ENCODE measurements at places on chromosomes 1 and 21.

GRCh38 chr1:32706491-32706890, 3.9 kb upstream of the SYNC start:
- DNase-seq, result no peak

GRCh38 chr1:102580806-102581205, 527.5 kb downstream of the COL11A1 start:
- DNase-seq, result no peak

DNA sequence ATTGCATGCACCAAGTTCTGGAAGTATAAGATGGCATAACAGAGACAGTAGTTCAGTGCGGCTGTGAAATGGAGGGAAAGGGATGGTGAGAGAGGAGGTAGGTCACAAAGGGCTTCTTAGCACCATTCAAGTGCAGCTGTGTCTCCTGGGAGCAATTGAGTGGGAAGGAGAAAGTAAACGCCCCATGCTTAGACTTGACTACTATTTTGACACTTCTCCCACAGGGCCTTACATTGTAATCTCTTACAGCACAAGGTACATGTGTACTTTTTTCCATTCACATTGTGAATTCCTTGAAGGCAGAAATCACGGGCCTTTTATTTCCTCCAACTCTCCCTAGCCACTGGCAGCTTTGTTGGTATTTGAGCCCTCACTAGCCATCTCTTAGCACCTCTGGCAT, 239.6 kb upstream of the FOXD3 start:
- no peak for DNase-seq

- DNase-seq, result no peak
These were observed 4.1 kb upstream of the PIGV start for GRCh38 chr1:26783646-26784022.

DNA sequence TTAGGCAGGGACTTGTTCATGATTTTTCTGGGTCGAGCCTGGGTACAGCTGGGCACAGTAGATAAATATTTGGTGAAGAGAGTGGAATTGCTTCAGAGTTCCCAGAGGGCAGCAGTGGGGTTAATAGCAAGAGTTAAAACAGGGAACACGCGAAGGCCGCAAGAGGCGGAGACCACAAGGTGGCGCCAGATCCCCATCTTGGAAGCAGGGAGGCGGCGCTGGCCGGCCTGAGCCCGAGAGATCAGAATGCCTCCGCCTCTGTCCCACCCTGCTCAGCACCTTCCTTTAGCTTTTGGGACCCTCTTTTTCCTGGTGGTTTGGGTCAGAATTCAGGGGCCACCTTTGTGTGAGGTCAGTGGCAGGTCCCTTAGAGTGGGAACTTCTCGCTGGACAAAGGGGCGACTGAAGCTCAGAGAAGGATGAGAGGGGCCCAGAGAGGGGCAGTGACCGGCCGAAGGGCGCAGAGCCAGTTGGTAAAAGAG, 6.5 kb upstream of the PADI2 start:
- peak; percentile 77 for DNase-seq

- no peak for DNase-seq
These were observed 4.2 kb downstream of the PLA2G2F start for GRCh38 chr1:20143318-20143717.

DNA sequence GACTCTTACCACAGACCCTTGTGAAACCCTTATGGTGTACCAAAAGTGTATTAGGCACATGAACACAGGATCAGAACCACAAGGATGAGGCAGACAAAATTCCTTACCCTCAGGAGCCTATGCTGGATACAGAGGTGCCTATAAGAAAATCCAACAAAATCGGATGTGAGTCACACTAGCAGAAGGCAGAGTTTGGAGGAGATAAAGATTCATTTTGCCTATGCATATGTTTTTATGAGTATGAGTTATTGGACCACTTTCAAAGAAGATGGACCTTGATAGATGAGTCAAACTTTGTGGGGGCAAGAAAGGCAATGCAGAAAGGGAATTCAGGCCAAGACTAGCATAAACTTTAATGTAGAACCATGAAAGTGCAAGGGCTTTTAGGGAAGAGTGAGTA, 17.0 kb downstream of the CAMK1G start:
- DNase-seq, result no peak

GRCh38 chr1:3099861-3100260, 30.9 kb downstream of the PRDM16 start:
- DNase-seq, result no peak

DNA sequence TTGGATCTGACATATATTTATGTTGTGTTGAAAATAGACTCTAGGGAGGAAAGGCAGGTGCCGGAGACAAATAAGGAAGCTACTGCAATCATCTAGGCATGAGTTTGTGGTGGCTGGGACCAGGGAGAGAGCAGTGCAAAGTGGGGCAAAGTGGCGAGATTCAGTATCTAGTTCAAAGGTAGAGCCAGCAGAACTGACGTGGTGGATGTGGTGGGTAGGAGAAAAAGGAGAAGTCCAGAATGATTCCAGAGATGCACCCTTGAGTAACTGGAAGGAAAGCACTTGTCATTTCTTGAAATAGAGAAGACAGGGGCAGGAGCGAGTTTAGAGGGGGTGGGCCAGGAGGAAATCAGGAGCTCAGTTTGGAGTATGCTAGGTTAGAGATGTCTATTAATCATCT, 275.2 kb downstream of the KAZN start:
- DNase-seq, result no peak

DNA sequence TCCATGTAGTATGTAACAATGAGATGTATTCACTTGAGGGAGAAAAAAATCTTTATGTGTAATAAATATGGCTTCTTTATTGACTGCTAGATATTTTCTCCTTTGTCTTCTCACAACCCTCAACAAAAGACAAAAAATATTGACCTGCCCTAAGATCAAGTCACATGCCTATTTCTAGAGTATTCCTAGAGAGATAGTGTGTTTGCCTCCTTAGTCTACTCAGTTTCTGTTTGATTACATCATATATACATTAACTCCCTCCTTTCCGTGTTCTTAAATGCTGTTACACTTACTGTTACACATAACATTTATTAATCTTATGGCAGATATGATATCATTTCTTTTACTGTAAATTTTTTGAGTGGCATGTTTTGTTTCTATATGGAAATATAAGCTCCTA, 281.6 kb upstream of the RGS18 start:
- DNase-seq, result no peak

DNA sequence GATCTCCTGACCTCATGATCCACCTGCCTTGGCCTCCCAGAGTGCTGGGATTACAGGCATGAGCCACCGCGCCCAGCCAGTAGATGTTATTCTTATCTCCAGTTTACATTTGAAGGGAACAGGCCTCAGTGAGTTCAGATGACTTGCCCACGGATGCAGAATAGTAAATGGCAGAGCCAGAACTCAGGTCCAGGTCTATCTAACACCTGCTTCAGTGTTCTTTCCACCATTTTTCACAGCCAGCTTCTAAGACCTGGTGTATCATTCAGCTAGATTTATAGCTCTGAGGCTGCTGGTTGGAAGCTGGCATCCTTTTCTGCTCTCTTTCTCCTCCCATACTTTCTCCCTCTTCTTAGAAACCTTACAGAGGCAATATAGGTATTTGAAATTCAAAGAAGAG, 10.8 kb downstream of the FABP3 start:
- no peak for DNase-seq

DNA sequence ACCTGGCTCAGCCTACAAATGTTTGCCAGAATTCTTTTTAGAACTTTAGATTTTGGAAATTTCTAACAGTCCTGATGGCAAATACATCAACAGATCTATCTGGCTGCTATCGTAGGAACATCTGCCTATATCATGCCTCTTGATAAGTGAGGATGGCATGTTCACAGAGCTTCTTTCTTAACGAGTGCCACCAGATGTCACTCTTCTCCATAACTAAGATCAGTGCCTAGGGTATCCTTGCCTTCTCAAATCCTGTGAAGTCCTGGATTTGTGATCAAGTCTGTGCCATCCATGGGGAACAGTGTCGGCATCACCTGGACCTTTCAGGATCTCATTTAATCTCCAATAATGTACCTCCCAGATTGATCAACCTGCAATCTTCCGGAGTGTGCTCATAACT, 36.5 kb upstream of the CD5L start:
- no peak for DNase-seq

DNA sequence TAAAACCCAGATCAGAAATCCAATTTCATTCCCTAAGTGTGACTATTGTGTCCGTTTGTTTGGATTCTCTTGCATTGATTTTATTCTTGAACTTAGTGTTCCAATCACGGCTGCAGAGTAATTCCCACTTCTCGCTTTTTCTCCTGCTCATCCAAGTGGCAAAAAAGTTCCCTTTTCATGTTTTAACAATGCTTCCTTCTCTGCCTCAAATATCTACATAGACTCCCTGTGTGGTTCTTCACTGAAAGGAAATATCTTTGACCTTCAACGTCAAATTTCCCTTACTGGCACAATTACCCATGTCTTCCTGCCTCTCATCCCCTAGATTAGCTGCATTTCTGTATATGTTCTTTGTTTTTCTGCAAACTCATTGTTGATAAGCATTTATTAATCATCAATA, 305.4 kb downstream of the BACH1 start:
- no peak for DNase-seq

- no peak for DNase-seq
These were observed 65.2 kb upstream of the RALGPS2 start for GRCh38 chr1:178659789-178660208.

DNA sequence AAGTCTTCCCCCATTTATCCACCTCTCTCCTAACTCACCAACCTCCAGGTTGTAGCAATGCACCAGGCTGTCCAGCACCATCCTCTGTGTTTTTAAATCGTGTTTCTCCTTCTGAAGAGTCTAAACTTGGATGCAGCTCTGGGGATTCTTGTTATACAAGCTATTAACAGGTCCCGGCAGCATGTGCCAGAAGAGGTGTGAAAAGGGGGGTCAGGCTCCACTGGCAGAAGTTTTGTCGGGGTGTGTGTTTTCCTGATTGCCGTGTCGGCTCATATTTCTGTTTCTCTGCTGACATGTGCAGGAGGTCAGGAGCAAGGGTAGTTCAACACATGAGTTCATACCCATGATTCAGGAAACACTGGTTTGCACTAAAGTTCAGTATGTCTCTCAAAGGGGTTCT, 658.6 kb upstream of the CAMK1G start:
- DNase-seq, result no peak

- no peak for DNase-seq
These were observed 114.9 kb downstream of the SIK1 start for GRCh38 chr21:43312011-43312410.

DNA sequence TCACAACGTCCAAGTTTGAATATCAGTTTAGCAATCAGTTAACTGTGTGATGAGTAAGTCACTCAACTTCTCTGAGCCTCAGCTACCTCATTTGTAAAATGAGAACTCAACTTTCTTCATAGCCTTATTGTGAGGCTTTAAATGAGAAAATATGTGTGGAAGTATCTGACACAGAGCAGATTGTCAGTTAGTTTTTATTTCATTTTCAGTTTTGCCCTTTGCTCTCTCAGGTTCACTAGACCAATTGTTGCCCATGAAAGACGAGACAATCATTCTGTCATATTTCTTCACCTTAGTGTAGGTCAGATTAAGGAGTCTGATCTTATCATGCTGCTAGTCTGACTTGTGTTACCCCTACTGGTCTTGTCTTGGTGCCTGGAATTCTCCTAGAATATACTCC, 232.8 kb upstream of the PTBP2 start:
- no peak for DNase-seq

- DNase-seq, result no peak
These were observed 21.2 kb upstream of the ADAR start for GRCh38 chr1:154629061-154629674.

DNA sequence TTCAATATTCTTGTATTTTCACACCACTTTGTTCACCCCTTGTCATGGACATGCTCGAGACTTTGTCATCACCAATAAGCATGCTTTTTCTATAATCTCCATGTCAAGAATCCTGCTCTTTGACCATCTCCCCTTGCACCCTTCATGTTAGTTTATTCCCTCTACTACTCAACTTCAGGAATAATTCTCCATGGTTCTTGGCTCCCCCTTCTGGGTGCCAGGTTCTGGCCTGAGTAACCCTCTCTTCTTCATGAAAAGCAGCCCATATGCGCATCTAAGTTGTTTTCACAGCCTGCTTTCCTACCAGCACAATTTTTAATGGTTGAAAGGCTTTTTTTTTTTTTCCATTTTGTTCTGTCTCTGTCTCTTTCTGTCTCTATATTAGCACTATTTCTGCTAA, 160.7 kb downstream of the LEPR start:
- no peak for DNase-seq

GRCh38 chr1:150799089-150799488, 9.0 kb downstream of the CTSK start:
- DNase-seq, result no peak

DNA sequence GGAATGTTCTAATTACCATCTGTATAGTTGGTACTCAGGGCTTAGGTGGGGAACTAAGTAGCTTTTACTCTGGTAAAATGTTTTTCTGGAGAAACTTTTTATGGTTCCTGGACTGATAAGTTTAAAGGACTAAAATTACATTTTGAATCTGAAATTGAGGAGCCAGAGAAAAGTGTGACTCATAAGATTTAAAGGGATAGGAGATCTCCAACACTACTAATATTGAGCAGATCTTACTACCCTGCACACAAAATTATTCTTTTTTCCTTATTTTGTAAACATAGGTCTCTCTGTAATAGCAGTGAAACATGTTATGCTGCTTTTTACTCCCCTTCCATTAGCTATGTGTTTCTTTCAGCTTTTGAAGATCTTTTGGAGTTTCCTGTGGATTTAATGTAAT, 32.5 kb downstream of the MTF2 start:
- DNase-seq, result no peak

- DNase-seq, result no peak
These were observed 59.2 kb downstream of the TBX15 start for GRCh38 chr1:118928739-118929554.

DNA sequence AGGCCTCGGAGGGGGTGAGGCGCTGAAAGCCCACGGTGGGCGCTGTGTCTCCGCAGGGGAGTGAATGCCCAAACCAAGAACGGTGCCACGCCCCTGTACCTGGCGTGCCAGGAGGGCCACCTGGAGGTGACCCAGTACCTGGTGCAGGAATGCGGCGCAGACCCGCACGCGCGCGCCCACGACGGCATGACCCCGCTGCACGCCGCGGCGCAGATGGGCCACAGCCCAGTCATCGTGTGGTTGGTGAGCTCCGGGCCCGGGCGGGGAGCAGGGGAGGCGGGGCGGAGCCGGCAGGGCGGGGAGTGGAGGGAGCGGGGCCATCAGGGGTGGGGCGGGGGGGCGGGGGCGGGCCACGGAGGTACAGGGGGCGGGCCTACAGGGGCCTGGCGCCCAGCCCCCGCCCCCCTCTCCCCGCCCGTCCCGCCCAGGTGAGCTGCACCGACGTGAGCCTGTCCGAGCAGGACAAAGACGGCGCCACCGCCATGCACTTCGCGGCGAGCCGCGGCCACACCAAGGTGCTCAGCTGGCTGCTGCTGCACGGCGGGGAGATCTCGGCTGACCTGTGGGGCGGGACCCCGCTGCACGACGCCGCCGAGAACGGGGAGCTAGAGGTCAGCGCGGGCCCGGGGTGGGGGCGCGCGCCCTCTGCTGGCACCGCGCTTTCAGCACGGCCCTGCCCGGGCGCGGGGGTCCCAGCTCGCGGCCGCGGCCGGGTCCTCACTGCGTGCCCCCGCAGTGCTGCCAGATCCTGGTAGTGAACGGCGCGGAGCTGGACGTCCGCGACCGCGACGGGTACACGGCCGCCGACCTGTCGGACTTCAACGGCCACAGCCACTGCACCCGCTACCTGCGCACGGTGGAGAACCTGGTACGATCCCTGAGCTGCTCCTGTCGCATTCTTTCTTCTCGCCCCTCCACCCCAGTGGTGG, 15.9 kb downstream of the ESPN start:
- peak; percentile 71 for DNase-seq
